ENCODE measurements at places on chromosomes 3 and 15.

- DNase-seq: no peak
Measured at GRCh38 chr15:72511536-72511935, 37.4 kb downstream of the ARIH1 start.

DNA sequence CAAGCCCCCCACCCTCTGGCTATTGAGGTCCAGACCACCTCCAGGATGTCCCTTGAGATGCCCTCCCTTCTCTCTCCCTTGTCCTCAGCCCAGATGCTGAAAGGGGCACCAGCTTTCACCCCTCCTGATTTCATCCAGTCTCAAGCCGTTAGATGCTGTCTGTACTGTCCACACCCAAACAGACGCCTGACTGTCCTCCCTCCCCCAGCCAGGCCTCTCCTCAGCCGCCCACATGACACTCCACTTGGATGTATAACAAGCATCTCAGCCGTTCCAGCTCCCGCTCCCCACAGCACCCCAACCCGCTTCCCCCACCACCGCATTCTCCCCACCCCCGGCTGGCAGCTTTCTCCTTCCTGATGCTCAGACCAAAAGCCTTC is 25.0 kb upstream of the CYP11A1 start:
- no peak for DNase-seq

DNA sequence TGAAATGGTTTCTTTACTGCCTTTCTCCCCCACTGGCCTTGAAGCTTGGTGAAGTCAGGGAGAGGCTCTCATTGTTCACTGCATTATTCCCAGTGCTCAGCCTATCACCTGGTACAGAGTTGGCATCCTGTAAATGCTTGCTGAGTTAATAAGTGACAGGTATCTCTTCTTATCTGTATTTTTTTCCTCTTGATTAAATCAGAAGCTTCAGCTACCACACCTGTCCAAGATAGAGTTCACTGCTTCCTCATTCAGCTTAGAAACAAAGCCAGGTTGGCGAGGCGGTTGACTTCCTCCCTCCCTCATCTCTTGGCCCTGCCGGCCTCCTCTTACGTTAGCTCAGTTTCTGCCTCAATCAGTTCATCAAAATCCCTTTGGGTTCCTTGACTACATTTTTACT is 142.8 kb downstream of the LIPC start:
- DNase-seq: no peak

DNA sequence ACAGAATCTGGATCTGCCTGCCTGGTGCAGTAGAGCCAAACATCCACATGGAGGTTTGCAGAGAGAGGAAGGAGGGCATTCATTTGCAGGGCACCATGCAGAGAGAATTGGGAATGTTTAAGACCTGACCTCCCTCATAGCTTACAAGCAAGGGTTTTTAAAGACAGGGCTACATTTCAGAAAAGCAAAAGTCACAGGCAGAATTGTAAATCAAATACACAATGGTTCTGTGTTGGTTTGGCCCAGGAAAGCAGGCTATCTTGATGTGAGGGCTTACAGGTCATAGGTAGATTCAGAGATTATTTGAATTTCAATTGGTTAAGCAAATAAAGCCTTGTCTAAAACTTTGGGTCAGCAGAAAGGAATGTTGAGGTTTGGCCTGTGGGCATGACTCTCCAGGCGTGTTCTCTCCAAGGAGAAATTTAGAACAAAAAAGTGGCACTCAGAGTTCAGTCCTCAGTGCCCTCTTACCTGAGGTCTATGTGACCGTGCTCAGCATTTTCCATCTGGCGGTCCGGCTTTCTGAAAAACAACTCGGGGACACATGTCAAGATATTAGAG is 91.5 kb downstream of the CD47 start:
- no peak for DNase-seq

GRCh38 chr3:58021962-58022361 is 13.7 kb downstream of the FLNB start:
- no peak for DNase-seq

DNA sequence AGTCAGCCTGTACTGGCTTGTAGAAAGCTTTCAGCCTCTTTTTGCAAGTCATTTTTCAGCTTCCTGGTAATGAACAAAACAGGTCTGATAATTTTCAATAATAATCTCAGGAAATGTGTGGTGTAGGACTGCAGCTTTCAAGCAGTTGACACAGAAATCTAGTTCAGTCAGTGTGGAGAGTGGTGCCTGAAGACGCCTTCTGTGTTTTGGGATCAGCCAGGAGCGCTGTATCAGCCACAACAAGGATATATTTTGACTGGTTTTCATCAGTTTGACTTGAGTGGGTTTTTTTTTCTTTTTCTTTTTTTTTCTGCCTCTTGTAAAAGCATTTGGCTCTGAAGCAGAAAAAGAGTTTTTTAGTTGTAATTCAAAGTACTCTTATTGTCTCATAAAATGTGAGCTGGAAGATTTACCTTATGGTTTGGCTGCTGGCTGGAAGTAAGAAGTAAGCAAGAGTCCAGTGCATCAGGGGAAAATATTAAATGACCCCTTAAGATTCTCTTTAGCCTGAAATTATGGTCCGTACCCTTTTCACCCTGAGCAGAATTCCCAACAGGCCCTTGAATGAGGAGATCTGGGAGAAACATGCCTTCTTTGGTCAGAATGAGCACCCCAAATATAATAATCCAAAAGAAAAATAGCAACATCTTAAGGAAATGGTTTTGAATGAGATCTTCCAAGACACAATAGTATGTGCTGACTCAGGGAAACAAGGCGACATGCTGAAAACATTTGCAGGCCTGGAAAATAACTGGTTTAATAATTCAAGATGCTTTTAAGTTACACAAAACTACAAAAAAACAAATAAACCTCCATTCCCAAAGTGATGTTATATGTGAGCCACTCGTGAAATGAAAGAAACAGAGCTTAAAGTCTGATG is 332.7 kb upstream of the ADAMTS9 start:
- DNase-seq: no peak

DNA sequence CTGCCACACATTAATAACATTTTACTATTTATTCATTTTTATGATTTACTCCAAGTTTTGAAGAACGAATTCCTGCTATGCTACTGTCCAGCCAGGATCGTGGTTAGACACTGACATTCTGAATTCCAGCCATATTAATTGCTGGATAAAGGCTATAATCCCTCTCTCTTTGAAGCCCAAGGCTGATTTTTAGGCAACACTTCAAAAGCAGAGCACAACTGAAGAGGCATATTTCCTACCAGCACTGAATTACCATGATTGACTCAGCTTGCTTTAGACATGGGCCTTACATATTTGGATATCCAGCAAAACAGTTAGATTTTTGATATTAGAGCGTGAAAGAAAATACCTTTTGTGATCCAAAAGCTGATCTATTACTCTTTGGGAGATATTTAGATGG is 205.0 kb downstream of the ZIC1 start:
- no peak for DNase-seq

DNA sequence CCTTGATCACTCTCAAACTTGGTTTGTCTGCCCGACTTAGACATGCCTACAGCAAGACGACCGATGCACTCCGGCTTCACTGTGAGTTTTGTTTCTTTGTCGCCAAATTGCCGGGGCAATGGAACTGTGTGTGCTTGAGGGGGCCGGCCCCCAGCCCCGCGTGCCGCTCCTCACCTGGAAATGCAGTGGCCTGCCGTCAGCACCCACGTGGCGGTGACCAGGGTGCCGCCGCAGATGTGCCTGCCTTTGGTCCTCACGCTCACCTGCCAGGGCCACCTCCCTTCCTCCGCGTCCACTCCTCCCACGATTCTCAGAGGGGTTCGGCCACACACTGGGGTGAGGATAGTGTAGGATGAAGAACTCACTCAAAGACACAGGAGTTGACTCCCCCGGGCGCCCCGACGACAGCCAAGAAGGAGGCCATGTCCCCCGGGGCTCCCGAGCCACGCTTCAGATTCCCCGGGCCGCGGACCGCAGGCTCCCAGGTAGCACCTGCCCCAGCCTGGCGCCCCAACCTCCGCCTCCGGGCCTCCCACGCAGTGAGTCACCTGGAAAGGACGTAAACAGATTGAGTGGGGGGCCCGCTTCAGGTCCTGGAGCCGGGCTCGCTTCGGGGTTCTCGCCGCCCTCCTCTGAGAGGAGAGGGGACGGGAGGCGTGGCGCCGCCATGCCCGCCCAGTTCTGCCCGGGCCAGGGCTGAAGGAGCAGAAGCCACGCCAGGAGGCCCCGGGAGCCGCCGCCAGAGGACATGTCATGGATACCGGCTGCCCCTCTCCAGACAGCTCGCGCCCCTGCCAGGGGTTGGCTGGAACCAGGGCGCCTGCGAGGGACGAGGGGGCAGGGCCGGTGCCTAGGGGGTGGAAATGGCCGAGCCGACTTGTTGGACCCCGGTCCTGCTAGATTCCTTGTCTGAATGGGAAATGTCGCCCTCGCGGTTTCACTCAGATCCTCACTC is 29.6 kb downstream of the MYL3 start:
- DNase-seq: no peak

All from H9 (cell line).